ENCODE measurements at places on chromosomes 13 and 19.

DNA sequence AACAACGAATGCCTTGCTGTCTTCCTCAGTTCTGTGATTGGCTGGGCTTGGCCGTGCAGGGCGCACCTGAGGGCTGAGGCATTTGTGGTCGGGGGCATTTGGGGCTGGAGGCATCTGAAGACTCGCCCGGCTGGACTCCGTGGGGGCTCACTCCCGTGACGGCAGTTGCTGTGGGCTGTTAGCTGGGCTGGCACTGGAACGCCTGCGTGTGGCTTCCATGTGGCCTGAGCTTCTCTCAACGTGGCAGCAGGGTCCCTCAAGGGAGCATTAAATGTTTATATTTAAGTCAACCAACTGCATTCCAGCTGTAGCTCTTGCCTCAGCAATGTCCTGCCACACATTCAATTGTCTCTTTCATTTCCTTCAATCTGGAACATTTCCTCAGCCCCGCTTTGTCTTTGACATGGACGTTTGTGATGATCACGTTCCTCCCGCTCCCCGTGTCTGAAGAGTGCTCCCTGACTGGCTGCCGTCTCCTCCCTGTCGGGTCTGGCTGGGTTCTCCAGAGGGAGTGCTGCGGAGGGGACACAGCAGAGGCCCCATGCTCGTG, 21.0 kb downstream of the CCDC8 start:
- no peak for DNase-seq

DNA sequence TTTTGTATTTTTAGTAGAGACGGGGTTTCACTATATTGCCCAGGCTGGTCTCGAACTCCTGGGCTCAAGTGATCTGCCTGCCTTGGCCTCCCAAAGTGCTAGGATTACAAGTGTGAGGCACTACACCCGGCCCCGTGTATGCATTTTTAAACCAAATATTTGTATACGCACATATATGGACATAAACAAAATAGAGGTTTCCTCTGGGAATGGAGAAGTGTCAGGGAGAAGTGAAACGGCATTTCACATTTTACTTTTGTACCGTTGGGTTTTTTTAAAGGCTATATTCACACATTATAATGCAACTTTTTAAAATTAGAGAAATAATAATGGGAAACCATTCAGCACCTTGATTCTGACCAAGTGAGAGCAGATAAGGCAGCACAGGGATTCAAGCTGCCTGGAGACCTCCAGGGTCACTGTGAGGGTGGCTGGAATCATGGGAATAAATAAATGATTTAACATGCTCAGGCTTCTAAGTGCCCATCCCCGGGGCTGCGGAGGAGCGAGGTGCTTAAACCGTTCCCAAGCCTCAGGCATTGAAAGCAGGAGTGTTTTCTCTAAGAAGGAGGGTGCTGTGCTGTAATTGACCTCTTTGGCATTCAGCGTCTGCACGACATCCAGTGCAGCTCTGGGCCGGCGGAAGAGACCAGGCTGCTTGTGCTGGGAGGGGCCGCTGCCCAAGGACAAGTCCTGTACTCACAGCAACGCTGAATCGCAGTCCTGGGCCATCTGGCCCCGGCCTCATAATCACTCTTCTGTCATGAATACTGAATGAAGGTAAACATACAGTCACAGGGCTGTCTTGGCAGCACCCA, 24.7 kb downstream of the GPR42 start:
- no peak for DNase-seq

- DNase-seq: no peak
These were observed 7.5 kb downstream of the DKKL1 start for GRCh38 chr19:49371184-49371583.

GRCh38 chr19:13506471-13506820, at the start of gene CACNA1A:
TSS of gene CACNA1A (minus strand) at chr19:13506479. CDS start at chr19:13506224, 255 bp downstream.
- no peak for DNase-seq

DNA sequence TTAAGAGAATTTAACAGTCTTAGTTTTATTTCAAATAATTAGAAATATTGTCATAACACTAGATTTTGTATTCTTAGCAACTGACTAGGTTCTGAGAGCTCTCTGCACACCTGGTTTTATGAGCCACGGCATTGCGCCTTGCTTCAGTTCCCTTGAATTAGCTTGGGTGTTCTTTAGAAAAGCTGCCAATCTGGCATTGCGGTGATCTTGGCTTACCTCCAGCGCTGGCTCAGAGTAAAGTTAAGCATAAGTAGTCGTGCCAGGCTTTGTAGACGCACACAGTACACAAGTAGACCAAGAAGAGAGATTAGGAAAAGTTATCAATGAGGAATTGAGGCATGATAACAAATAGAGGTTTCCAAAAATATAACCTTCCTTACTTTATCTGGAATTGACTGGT, 45.7 kb downstream of the TPP2 start:
- DNase-seq: no peak

All from activated CD8-positive, alpha-beta memory T cell treated with anti-CD3 and anti-CD28 coated beads for 24 hours (primary cell).